ENCODE measurements at places on chromosomes 11 and 22. TPM values are rescaled to one million over a fixed set of nuclear protein-coding genes. Genes with fewer than 3 reads are reported as not detected.

The UBQLN3 gene
- total RNA-seq: not detected

The FXYD6 gene
- total RNA-seq: 22.9 TPM

DNA sequence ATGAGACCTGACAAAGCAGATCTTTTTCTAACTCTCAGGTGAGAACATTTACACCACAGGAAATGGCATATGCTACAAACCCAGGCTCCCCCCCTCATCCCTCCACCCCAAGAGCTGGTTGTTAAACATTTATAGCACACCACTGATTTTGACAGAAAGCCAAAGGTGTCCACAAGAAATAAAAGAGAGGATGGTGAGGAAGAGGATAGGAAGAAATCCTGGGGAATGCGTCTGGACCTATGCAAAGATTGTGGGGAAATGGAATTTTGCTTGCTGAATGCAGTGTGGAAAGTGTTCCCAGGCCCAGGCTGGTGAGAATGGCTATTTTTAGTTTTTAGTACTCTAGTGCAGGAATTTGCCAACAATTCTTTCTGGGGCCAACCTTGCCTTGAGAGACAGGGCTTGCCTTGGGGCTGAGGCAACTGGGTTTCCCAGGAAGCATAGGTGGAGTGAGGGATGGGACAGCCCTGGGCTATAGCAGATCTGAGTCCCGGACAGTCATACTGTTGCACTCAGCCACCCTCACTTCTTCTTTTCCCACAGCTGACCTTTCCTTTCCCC, 163.9 kb downstream of the ADAMTS15 start:
- H3K36me3 ChIP-seq: no peaks in the 10 kb centered on the region
- H3K4me3 ChIP-seq: no peak overlapping the region
- no peak for DNase-seq
- H3K4me1 ChIP-seq: peaks cover 10% of the 10 kb centered on the region
- peaks cover 5% of the 10 kb centered on the region for H3K27me3 ChIP-seq

- DNase-seq: no peak
- H3K4me3 ChIP-seq: no peak overlapping the region
- peaks cover 4% of the 10 kb centered on the region for H3K4me1 ChIP-seq
- H3K27ac ChIP-seq: no peak overlapping the region
- H3K36me3 ChIP-seq: peaks cover 4% of the 10 kb centered on the region
- H3K27me3 ChIP-seq: no peaks in the 10 kb centered on the region
Observed at GRCh38 chr22:42160830-42161696, 30.5 kb upstream of the CYP2D6 start.

GRCh38 chr11:47541070-47541469, 11.9 kb downstream of the CELF1 start:
- H3K36me3 ChIP-seq: peaks cover 15% of the 10 kb centered on the region
- no peak for DNase-seq
- H3K27ac ChIP-seq: peak overlapping the region; percentile 79
- no peak overlapping the region for H3K4me3 ChIP-seq

The GLB1L3 gene
- not detected for total RNA-seq

- H3K27ac ChIP-seq: no peak overlapping the region
- H3K4me3 ChIP-seq: no peak overlapping the region
- no peaks in the 10 kb centered on the region for H3K36me3 ChIP-seq
- no peak for DNase-seq
Observed at GRCh38 chr11:112734207-112734606, 227.0 kb upstream of the NCAM1 start.

DNA sequence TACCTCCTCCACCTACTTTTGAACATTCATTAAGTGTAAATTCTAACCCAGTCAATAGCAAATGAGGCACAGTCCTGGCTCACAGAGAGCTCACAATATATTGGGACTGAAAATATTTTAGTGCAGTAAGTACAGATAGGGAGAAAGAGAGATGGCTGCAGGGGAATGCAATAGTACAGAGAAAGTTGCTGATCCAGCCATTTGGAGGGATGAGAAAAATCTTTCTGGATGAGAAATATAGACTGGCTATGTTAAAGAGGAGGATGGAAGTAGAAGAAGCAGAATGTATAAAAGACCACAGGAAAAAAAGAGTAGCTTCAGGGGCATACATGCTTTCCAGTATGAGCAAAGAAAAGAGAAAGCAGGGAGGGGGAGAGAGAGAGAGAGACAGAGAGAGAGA, 3.6 kb upstream of the OR52B6 start:
- no peak overlapping the region for H3K27ac ChIP-seq
- no peaks in the 10 kb centered on the region for H3K36me3 ChIP-seq
- DNase-seq: no peak
- no peaks in the 10 kb centered on the region for H3K4me1 ChIP-seq
- H3K27me3 ChIP-seq: no peaks in the 10 kb centered on the region

DNA sequence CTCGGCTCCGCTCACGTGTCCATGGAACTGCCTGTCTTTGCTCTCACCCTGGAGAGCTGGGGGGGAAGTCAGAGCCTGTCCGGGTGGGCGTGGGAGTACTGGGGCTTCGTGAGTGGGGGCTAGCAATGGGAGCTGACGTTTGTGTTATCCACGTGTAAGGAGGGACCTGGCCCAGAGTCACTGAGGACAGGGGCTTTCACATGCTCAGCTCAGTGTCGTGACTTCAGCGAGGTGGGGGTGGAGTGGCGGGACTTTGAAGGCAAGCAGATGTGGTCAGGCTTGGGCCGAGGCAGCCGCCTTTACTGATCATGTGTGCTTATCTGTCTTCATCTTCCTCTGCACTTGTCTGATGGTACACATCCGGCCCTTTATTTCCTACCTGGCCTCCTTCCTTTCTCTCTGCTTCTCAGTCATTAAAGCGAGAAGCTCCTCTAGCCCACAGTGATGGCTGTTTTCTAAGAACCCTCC, 113.1 kb upstream of the NNMT start:
- H3K36me3 ChIP-seq: peaks cover 4% of the 10 kb centered on the region
- H3K27me3 ChIP-seq: peaks cover 67% of the 10 kb centered on the region
- peak overlapping the region; percentile 42 for H3K27ac ChIP-seq

The KCNJ5 gene
- total RNA-seq: 1.6 TPM

- no peaks in the 10 kb centered on the region for H3K27me3 ChIP-seq
- no peak overlapping the region for H3K27ac ChIP-seq
- H3K36me3 ChIP-seq: no peaks in the 10 kb centered on the region
- no peak overlapping the region for H3K4me3 ChIP-seq
- no peaks in the 10 kb centered on the region for H3K4me1 ChIP-seq
- no peak for DNase-seq
Observed at GRCh38 chr11:12295943-12296342, 81.4 kb upstream of the PARVA start.

DNA sequence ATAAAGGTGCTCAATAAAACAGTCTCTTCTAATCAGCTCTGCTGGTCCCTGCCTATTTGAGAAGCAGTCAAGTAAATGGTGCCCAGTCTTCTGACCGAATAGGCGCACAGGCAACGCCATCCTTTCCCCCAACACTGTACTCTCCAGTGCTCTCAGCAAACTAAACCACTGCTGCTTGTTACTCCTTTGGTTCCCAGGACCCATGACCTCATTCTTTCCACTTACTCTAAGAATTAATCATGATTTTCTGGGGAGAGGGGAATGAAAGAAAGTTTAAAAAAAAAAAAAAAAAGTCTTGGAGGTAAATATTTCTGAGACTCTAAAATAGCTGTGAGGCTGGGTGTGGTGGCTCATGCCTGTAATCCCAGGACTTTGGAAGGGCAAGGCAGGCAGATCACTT, 63.7 kb downstream of the SGSM3 start:
- DNase-seq: no peak
- H3K4me1 ChIP-seq: peaks cover 11% of the 10 kb centered on the region
- no peak overlapping the region for H3K27ac ChIP-seq
- H3K4me3 ChIP-seq: no peak overlapping the region
- no peaks in the 10 kb centered on the region for H3K27me3 ChIP-seq
- peaks cover 7% of the 10 kb centered on the region for H3K36me3 ChIP-seq

The MTNR1B gene
- 0.40 TPM for total RNA-seq

All from type B pancreatic cell (in vitro differentiated cells).